ENCODE measurements at places on chromosomes 6 and 20.

DNA sequence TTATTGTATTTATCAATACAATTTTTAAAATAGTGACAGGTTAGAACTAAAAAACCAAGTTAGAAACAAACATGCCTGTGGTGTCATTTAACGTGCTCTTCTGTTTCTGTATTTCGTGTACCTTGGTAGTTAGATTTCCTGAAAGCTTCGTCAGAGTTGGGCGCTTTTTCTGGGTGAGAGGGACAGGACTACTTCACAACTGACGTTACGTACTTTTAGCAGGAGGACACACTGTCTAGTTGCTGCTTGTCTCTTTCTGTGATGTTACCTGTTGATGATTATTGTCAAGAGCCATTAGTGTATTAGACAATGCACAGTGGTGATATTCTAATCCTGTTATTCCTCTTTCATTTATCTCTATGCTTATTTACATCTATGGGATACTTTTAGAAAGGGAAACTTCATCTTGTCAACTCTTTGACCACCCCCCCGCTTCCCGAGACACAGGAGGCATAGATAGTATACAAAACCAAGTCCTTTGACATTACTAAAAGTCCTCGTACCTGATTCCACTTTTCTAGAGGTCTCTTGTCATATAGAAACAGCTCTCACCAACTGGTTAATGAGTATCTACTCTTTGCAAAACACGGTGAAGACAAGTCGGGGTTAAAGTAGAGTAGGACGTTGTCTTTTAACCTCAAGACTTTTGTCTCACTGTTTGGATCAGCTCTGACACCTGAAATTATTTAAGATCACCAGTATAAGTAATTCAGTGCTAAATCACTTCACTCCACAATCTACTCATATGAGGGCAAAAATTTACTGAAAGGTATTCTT lies 96.3 kb downstream of the LYRM2 start:
- DNase-seq, result no peak

GRCh38 chr6:72665599-72665998 lies 43.7 kb downstream of the KCNQ5 start:
- no peak for DNase-seq

DNA sequence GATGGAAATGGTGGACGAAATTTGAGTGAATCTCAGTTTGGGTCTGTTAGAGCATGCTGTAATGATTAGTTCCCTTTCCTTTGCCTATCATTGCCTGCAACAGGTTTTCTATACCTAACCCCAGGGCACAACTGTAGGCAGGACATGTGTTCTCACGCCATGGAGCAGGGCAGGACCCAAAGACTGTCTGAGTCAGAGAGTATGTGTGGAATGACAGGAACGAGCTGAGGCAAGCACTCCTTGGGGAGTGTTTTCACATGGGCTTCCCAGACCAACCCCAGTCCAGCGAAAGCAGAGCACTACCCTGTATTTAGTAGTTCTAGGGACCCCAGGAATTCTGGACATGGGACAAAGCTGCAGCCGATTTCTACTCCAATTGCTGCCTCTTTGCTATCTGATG lies 234.2 kb downstream of the HACE1 start:
- no peak for DNase-seq

GRCh38 chr6:112877134-112878100 lies 530.3 kb downstream of the RFPL4B start:
- DNase-seq, result no peak

DNA sequence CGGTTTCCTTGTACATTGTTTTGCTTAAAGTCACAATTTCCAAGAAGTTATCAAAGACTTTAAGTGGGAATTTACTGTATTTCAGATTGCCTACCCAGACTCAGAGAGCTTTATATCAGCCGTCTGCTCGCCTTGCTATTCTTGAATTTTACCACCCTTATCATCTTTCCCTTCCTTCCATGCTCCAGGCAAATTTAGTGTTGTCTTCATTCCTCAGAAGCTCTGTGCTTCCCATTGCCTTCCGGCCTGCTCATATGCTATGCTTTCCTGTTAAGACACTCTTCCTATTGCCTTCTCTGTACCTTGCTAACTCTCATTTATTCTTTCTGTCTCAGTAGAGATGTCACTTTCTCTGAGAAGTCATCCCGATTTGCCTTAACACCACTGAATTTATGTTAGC lies 52.1 kb downstream of the CD2AP start:
- no peak for DNase-seq

DNA sequence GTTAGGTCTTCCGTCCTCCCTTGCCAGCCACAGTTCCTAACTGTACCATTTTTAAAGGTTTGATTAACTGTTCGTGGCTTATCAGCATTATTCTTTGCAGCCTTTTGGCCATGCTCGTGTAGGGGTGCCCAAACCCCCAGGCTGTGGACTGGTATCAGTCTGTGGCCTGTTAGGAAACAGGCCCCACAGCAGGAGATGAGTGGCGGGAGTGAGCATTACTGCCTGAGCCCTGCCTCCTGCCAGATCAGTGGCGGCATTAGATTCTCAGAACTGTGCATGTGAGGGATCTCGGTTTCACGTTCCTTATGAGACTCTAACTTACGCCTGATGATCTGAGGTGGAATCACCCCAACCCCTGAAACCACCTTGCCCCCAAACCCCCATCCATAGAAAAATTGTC lies 79.3 kb downstream of the TBC1D7 start:
- DNase-seq, result no peak

DNA sequence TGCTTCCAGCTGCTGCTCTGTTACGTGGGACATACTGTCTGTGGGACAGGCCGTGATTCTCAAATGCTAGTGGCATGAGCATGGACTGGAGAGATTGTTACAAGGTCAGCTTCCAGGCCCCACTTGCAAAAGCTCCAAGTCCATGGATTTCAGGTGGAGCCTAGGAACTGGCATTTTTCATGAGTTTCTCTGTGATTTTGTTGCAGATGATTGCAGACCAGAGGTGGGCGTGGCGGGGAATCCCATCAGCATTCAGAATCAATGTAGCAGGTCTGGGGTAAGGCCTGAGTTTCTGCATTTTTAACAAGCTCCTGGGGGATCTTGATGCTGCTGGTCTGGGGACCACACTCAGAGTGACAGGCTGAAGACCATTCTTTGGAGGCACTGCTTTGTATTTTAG lies 2.4 kb upstream of the CDH4 start:
- DNase-seq, result no peak

GRCh38 chr6:117142995-117143394 lies 122.4 kb upstream of the VGLL2 start:
- DNase-seq, result no peak

DNA sequence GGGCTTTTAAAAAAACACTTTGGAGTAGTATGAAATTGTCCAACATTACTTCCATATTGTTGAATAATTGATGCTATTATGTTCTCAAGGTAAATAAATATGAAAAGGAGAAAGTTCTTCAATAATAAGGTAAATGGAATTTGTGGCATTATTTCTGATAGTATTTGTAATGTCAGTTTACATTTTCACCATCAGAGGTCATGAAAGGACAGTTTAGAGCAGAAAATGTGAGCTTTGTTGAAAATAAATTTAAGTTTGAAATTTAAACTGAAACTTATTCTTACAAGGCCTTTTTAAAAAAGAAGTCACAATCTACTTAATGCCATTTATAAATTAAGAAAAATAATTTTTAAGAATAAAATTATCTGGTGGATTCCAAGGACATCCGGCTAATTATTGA lies 15.8 kb upstream of the CEP162 start:
- no peak for DNase-seq

GRCh38 chr6:89433252-89434149 lies 549 bp downstream of the ANKRD6 start:
- DNase-seq, result peak; percentile 33

DNA sequence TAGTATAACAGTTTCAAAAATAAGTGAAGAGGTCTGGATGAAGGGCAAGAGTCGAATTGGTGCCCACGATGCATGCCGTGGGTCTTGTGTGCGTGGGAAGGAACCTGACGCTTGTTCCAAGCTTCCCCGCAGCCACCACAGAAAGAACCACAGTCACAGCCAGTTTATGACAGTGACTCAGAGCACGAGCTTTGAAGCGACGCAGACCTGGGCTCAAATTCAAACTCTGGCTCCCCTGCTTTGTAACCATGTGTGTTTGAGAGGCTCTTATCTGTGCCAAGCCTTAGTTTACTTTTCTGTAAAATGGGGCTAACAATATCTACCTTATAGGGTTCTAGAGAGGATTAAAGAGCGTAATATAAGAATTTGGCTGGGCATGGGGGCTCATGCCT lies 65.5 kb downstream of the SYNJ2 start:
- no peak for DNase-seq

DNA sequence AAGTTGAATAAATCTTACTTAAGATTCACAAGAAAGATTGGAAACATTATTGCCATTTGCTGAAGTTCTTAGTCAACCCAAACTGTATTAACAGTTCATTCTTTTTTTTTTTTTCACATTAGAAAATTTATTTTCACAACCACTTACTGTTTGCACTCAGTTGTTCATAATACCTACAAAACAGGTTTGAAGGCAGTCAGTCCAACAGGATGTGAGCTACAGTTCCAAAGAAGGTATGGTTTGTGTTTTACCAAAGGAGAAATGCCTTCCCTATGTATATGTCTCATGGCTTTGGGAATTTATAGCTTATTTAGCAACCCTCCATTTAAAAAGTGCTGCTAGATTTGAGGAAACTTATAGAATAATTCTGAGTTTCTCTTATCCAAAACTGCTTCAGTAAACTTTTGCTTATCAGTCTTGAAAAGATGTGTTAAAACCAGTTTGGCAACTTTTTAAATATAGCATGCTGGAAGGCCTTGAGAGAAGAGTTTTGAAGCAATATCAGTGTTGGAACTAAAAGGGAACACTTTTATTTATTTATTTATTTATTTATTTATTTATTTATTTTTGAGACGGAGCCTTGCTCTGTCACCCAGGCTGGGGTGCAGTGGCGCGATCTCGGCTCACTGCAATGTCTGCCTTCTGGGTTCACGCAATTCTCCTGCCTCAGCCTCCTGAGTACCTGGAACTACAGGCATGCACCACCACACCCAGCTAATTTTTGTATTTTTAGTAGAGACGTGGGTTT lies 46.8 kb upstream of the RREB1 start:
- DNase-seq, result no peak

DNA sequence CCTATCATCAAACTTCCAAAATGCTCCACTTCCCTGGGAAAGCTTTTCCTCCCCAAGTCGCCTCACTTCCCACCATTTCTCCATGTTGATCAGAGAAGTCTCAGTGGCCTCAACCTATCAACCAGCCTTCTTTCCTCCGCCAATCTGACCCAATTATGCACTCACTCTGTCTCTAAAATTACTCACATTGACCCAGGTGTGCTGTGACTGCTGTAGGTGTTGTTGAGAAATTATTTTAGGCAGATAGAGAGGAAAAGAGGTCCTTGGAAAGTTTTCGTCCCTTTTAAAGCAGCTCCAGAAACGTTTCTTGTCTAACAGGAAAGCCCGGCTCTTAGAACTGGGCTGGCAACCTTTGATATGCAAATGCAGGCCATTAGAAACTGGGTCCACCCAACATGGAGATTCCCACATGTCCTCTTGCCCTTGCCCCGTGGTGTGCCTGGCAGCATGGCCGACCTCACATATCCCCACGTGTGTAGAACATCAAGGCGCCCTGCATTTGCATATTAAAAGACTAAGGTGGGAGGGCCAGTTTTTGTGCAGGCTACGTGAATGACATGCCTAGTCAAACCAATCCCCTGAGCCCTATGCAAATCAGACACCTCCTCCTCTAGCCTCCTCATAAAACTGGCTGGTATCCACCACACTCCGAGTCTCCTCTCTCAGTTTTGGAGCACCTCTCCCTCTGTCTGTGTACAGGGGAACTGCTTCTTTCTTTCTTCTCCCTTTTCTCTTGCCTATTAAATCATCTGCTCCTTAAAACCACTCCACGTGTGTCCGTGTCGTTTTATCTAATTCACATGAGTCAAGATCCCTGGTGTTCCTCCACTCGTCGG lies 12.9 kb downstream of the IPCEF1 start:
- peak; percentile 38 for DNase-seq

- DNase-seq, result no peak
Observed at GRCh38 chr20:16311756-16312155, 261.5 kb downstream of the KIF16B start.

GRCh38 chr6:29558439-29559079 lies 973 bp downstream of the UBD start:
- no peak for DNase-seq

DNA sequence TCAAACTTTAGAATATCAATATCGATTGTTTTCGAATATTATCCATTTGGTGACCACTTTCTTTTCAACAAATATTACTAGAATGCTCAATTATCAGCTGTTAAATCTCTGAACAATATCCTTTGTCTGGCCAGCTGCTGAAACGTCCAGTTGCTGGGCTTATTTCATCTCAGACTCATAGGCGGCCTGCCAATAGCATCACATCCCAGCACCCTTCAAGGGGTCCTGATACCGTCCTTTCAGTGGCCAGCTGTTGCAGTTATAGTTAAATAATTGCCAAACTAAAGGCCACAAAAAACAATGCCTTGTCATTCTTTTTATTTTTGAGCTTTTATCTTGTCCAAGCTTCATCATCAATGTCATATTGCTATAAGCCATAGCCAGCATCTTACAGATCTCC lies 1006.8 kb upstream of the MANEA start:
- DNase-seq, result no peak

- DNase-seq, result peak; percentile 90
Observed at GRCh38 chr6:41895300-41896233, at the start of gene USP49. USP49 (minus strand) TSS chr6:41895375; CDS start chr6:41806983, 88,392 bp downstream.

DNA sequence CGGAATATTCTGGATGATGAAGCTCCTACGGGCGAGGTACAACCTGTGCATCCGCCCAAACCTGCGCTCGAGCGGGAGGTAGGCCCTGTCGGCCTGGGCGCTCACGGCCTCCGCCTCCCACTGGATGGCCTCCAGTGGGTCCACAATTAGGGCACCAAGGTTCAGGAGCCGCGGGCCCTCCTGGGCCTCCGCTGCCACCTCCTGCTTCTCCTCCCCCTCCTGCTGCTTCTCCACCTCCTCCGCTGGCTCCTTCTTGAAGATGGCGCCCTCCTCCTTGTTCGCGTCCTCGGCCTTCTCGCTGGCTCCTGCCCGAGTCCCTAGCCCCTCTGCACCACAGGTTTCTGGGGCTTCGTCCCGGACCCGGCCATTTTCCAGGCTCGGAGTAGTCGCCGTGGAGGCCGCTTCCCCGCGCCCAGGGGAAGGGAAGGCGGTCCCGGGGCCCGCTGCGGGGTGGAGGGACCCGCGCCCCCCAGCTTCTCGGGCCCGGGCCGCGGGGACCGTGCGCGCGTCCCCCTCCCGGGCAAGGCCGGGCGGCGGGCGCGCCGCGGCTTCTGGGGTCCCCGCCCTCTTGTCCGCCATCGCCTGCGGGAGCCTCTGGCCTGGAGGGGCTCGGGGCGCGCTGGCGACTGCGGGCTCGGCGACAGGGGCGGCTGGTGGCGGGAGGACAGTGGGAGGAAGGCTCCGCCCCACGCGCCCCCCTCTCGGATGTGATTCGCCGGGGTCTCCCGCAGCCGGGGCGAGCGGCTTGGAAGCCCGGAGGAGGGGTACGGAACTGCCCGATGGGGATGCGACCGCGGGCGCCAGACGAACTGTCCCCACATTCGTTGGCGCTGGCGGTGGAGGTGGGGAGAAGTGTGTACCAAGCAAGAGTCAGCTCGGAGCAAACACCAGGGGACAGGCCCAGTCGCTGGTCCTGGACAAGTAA lies 17.6 kb downstream of the PLAGL2 start:
- DNase-seq, result peak; percentile 63

- no peak for DNase-seq
Observed at GRCh38 chr6:41677124-41677921, 39.1 kb downstream of the MDFI start.

Measured in ovary (tissue), 10 donors.